T-cell (primary cell): ENCODE measurements at places on chromosomes 7 and 10.
A peak's percentile ranks its signal among the peaks of the same experiment; 100 is the strongest.

- DNase-seq, result no peak
These were observed 108.3 kb upstream of the DPP6 start for GRCh38 chr7:153943861-153944260.

DNA sequence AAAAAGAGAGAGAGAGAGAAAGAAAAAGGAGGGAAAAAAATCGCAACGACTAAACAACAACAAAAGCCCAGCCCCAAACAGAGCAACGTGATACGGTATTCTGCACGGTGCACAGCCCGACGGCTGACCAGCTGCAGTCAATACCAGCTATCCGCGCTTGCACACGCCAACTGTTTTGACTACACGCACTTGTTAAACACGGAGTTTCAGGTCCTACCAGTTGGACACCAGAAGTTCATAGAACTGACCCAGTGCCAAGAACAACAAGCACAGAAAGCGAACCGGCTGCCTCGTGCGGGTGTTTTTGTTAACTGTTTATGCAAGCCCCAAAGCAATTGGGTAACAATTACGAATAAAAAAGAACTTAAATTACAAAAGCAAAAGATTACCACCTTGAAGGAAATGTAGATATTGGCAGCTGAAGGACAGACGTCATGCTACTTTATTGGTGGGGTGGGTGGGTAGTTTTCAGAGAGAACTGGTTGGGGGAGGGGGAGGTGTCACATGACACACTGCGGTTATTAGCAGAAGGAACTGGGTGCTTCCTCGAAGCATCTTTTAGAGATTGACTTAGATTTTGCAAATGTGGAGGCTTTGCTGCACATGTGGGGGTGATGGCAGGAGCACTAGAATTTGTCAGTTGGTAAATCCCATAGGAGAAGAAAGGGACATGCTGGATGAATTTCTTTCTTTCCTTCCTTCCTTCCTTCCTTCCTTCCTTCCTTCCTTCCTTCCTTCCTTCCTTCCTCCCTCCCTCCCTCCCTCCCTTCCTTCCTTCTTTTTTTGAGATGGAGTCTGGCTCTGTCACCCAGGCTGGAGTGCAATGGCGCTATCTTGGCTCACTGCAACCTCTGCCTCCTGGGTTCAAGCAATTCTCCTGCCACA is 110.6 kb upstream of the EFCAB10 start:
- DNase-seq, result peak; percentile 90

DNA sequence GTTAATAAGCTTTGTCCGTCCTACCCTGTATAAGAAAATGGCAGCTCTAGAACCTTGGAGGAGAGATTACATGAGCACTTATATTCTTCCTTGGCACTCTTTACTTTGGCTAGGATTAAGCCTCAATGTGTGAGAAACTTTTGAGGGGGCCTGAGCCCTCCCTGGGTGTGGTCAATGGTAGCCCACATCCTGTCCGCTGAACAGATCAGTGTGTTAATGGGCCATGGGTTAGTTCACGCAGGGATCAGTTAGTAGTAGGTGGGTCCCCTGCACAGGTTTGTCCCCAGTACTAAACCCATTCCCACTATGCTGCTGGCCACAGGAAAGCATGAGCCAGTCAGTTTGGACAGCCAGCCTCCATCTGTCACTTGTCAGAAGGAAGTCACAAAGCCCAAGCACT is 20.2 kb upstream of the IKZF1 start:
- DNase-seq, result no peak

DNA sequence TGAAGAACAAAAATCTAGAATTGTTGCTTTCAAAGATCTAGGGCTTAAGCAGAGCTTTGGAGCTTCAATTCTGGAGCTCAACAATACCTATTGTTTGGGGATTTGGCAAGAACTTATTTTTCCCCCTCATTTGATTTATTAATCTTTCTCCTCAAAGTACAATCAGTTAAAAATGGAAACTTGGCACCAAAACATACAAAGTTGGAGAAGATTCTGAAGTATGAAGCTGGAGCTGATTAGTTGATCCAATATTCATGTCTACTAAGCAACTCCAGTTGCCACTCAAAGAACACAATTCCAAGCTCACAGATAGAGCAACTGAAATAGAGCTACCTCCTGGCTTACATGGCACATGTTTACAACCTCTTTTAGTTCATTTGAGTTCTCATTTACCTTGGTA is 3.8 kb downstream of the FAM13C start:
- DNase-seq, result no peak

DNA sequence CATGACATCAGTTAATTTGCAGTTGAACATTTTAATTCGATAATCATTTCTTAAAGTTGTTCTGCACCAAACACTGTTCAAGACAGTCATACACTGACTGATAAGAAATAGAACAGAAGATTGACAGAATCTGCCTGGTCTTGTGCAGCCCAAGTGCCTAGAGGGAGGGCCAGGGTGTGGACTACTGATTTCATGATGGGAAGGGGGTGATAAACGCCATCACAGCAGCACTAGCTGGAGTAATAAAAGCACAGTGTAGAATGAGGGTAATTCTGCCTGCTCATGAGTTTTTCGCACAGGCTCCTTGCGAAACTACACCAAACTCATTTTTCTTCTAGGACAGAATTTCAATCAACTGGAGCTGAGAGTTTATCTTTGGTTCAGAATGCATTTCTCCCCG is 270.1 kb downstream of the ARL4A start:
- DNase-seq, result no peak

DNA sequence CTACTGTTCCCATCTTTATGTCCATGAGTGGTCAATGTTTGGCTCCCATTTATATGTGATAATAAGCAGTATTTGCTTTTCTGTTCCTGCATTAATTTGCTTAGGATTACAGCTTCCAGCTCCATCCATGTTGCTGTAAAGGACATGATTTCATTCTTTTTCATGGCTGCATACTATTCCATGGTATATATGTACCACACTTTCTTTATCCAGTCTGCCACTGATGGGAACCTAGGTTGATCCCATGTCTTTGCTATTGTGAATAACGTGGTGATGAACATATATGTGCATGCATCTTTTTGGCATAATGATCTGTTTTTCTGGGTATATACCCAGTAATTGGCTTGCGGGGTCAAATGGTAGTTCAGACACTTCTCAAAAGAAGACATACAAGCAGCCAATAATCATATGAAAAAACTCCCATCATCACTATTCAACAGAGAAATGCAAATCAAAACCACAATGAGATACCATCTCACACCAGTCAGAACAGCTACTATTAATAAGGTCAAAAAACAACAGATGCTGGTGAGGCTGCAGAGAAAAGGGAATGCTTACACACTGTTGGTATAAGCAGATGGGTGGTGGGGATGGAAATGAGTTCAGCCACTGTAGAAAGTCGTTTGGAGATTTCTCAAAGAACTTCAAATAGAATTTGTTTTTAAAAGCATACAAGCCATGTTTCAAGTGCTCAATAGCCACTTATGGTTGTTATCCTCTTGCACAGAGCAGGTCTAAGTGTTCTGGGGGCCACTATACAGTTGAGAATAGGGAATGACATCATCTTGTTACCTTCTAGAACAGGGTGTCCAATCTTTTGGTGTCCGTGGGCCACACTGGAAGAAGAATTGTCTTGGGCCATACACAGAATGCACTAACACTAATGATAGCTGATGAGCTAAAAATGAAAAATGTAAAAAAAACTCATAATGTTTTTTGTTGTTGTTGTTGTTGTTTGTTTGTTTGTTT is 23.2 kb upstream of the SDK1 start:
- no peak for DNase-seq

DNA sequence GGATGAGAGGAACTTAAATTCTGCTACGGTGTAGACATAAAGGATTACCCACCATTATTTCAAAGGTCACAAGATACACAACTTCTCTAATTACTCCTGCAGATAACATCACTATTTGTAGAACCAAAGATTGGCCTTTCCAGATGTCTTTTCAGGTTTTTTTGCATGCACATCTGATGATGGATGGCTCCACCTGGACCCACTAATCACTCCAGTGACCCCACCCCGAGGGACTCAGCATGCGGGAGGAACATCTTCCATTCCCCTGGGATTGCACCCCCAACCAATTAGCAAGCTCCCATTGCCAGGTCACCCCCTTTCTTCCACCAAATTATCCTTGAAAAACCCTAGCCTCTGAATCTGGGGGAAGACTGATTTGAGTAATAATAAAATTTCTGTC is 608.9 kb downstream of the CNTNAP2 start:
- DNase-seq, result no peak

DNA sequence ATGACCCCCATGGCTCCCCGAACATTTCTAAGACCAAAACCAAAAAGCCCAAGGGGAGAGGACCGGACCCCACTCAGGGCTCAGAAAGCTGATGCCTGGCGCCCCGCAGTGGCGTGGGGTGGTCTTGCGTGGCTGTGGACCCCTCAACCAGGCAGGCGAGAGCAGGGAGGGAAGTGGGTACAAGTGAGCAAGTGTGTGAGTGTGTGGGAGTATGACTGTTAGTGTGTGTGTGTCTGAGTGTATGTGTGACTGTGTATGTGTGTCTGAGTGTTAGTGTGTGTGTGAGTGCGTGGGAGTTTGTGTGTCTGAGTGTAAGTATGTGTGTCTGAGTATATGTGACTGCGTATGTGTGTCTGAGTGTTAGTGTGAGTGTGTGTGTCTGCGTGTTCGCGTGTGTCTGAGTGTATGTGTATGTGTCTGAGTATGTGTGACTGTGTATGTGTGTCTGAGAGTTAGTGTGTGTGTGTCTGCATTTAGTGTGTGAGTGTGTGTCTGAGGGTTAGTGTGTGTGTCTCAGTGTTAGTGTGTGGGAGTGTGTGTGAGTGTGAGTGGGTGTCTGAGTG is 34.0 kb upstream of the INSIG1 start:
- no peak for DNase-seq

GRCh38 chr10:127257395-127257794 is 61.0 kb upstream of the INSYN2A start:
- DNase-seq, result no peak

- DNase-seq, result no peak
These were observed 567.6 kb downstream of the GRM8 start for GRCh38 chr7:126685018-126685573.

- DNase-seq, result no peak
These were observed 155.8 kb upstream of the CHST15 start for GRCh38 chr10:124249196-124249595.

GRCh38 chr7:157690833-157691585 is 354.2 kb downstream of the DNAJB6 start:
- no peak for DNase-seq

DNA sequence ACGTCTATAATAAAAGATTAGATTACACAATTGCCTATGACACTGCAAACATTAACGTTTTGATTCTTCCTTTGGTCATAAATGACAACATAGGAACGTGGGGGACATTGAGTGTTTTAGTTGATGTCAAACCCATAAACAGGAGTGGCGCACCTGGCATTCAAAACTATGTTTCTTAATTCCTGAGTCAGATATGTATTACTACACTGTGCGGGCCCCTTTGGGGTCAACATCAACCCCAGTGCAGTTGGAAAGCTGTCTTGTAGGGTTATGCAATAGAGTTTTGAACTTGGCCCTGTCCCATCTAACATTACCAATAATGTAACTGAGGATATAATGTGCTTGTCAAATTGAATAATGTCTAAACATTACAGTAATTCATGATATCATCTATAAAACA is 156.5 kb downstream of the CSTF2T start:
- no peak for DNase-seq

DNA sequence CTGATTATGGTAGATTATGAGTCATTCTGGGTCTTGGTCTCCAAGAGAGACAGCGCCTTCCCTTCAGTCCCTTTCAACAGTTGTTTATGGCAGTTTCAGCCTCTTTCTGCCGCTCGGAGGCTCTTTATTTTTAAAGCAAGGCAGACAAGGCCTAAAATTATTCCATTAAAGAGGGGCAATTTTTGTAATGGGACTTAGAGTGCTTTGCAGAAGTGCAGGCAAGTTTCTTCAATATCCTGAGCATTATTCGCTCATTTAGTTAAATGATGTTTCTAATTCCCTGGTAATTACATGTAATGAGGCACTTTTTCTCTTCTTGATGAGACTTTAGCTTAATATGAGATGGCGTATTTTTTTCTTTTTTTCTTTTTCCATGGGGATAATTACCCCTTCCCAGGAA is 33.6 kb downstream of the BUB3 start:
- DNase-seq, result no peak

GRCh38 chr10:36666451-36666850 is 458.9 kb upstream of the ANKRD30A start:
- DNase-seq, result no peak

DNA sequence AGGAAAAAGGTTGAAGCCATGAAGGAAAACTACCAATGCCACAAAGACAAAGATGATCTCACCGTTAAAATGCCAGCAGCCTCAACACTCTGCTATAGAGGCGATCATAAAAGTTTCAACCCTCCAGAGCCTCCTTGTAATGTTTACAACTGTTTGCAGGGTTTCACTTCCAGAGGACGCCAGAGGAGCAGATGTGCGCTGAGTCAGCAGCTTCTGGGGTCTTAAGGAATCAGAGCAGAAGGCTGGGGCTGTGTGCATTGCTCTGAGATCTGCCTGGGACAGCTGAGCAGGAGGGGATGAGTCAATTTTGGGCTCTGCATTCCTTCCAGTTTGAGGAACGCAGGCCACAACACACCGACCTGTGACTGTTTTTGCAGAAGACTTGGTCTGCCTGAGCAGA is 98.3 kb downstream of the TMEM130 start:
- DNase-seq, result no peak

DNA sequence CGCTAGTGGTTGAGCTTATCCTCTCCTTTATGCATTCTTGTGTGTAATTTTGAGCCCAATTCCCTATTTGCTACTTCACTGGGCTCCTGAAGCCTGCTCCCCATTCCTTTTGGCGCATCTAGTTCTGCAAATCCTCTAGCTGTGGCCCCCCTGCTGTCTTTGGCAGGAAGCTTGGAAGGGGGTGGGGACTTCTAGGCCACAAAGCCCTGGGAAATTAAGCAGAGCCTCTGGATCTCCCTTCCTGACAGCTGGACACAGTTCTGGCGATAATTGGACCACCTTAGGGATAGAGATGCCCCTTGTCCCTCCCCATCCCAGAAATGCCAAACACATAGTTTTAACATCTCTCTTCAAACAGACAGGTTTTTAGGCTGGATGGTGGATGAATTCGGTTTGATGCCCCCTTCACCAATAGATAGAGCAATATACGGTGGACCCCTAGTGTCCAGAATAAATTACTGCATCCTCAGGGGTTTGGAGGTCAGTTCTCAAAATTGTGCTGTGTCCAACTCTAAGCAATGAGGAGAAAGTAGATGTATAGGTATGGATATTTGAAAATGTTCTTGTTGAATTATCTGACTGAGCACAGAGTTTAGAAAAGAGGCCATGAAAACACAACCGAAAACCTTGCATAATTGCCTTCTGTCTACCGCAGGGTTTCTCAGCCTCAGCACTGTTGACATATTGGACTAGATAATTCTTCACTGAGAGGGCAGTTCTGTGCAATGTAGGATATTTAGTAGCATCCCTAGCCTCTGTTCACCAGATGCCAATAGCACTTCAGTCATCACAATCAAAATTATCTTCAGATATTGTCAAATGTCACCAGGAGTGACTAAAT is 75.5 kb downstream of the PAPSS2 start:
- no peak for DNase-seq

DNA sequence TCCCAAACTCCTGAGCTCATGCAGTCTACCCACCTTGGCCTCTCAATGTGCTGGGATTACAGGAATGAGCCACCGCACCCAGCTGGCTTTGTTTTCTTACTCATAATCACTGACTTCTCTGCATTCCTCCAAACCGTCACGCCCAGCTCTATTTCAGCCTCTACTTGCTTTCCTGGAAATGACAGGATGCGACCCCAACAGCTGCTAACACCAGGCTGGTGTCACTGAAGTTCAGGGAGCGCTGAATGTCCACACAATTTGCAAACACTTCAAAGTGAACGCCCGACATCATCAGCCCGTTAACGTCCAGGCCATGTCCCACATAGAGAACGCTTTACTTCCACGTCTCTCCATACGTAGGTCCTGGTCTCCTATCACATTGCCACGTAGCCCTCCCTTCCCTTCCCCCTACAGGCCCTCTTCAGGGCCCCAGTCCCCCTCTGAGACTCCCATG is 12.8 kb upstream of the PROSER2 start:
- DNase-seq, result no peak
